Ovary (tissue), 10 donors: ENCODE measurements at places on chromosomes 7 and 10.

- DNase-seq = peak; percentile 71
These were observed 33.6 kb downstream of the VSTM4 start for GRCh38 chr10:49081547-49082275.

GRCh38 chr7:20165146-20165510, 52.1 kb downstream of the MACC1 start:
- DNase-seq = no peak

DNA sequence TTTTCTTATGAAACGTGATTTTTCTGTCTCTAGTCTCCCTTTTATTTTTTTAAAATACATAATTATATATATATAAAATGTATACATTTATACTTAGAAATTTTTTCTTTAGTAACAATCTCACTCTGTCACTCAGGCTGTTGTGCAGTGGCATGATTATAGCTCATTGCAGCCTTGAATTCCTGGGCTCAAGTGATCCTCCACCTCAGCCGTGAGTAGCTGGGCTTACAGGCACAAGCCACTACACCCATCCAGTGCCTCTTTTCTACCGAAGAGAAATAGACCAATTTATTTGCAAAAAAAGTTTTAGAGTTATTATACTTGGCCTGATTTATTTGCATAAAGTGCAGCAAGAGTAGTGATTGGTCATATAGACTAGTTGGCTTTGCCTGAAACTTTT, 72.2 kb downstream of the MAPK8 start:
- no peak for DNase-seq

DNA sequence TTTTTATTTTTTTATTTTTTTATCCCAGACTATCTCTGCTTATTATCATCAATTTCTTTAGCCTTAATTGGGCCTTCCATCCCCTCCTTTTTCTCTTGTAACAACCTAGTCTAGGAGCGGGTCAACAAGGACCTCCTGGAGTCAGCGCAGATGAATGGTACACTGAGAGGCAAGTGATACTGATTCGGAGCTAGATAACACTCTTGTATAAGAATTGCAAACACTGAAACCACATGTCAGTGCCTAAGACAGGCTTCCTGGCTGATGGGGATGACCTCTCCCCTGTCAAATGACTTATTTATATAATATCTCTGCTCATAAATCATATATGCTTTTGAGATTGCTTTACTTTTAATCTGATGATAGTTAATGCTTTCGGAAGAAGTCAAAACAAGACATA, 22.7 kb downstream of the BPGM start:
- no peak for DNase-seq

DNA sequence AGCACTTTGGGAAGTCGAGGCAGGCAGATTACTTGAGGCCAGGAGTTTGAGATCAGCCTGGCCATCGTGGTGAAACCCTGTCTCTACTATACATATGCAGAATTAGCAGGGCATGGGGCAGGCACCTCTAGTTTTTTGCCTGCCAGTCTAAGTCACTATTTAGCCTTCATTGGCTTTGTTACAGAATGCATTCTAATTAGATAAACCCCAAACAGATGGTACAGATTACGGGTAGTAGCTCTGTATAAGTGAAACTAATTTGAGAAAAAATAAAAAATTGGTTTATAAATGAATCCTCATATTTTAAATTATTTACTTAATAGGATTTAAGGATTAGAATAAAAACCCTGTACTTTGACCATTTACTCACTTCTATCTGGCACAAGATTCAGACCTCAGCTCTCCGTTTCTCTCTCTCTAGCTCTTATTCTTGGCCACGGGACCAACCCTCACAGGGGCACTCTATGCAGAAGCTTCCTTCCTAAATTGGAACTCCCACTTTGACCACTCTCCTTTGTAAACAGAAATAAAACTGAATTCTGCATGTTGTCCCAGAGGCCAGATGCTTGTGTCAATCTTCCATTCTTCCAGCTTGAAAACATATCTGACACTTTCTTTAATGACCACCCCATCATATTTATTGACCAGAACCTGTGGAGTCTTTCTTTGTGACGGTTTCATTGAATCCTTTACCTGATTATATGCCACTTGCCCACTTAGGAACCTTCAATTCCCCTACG, 26.8 kb downstream of the BET1 start:
- no peak for DNase-seq

GRCh38 chr10:130301021-130301892, 165.1 kb downstream of the GLRX3 start:
- DNase-seq = peak; percentile 42

- DNase-seq = no peak
These were observed 29.4 kb downstream of the LUC7L2 start for GRCh38 chr7:139389091-139389490.

DNA sequence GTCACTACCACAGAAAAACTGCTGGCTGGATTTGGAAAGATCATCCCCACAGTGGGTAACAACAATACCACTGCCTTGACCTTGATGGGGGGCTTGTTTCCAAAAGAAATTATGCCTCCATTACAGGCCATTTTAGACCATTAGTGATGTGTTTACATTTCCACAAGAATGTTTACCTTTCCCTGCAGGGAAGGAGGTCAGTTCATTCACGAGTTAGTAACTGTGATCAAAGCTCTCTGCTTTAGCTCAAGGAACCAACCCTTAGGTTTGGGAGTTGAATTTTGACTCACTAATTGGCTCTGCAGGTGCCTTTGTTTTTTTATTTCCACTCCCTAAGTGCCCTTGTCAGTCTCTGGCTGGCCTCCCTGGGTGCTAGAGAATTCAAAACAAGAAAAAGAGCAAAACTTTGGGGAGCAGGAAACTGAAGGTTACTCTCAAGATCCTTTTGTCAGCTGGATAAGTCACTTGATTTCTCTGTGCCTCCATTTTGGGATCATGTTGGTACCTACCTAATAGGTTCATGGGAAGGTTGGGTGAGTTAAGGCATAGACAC, 41.1 kb upstream of the NUPR2 start:
- DNase-seq = no peak

GRCh38 chr7:18552316-18552916, 56.9 kb downstream of the HDAC9 start:
- DNase-seq = no peak

DNA sequence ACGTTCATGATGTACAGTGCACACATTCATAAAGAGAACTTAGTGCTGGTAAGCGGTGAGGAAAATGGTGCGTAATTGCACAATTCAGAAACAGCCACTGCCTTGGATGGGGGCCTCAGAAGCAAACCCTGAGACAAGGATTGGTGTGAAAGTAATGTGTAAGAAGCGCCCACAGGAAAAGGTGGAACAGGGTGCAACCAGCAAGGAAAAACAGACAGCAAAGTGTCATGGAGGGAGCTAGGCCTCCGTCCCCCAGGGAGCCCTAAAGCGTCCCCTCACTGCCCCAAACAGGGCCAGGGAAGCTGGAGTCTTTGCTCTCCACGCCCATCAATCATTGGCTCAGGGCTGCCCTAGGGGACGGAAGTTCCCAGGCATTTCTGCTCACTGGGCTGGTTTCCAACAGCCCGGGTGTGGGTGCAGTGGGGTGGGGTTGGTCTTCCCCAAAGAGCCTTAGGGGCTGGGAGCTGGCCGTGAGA, 9.6 kb upstream of the C10orf105 start:
- no peak for DNase-seq

- DNase-seq = no peak
These were observed 332.0 kb upstream of the FZD1 start for GRCh38 chr7:90931986-90932916.

DNA sequence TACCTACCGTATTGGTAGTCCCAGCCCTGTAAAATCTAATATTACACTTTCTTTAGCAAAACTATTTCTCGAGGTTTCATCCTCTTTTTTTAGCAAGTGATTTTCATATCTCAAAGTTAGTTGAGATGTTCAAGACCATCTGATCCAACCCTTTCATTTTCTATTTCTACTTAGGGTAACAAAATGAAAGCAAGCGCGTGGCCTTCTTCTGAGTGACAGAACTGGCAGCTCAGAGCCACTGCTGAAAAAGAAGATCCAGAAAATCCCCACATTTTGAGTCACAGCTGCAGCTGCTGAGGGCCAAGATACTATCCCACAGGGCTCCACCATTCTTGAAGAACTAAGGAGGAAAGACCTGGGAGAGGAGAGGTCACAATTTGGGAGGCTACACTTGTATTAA, 24.8 kb upstream of the ZNF800 start:
- DNase-seq = no peak

GRCh38 chr10:132754071-132754470, 31.9 kb downstream of the NKX6-2 start:
- DNase-seq = no peak

- no peak for DNase-seq
These were observed 69.1 kb upstream of the PDSS1 start for GRCh38 chr10:26628395-26628794.

- peak; percentile 77 for DNase-seq
These were observed 4.9 kb upstream of the SLC29A3 start for GRCh38 chr10:71314028-71314693.

DNA sequence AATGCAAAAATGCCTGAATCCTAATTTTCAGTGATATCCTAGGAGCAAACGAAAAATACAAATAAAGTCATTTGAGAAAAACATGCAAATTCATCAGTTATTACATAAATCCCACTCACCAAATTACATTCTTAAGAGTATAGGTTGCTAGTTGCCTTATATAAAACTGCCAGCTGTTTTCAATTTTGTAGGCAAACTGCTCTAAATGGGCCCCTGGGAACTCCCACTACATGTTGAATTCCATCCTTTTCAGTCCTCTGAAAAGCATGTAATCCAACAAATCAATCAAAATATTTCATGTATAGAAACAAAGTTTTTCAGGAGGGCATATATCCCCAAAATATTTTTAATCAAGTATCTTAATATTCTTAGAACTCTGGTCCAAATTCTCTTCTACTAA, 2.1 kb upstream of the JMJD1C start:
- no peak for DNase-seq

GRCh38 chr7:155458111-155458877, at the start of gene EN2:
Gene EN2, plus strand, starts transcription at chr7:155458129. Its CDS starts 249 bp downstream, at chr7:155458378.
- DNase-seq = peak; percentile 58

DNA sequence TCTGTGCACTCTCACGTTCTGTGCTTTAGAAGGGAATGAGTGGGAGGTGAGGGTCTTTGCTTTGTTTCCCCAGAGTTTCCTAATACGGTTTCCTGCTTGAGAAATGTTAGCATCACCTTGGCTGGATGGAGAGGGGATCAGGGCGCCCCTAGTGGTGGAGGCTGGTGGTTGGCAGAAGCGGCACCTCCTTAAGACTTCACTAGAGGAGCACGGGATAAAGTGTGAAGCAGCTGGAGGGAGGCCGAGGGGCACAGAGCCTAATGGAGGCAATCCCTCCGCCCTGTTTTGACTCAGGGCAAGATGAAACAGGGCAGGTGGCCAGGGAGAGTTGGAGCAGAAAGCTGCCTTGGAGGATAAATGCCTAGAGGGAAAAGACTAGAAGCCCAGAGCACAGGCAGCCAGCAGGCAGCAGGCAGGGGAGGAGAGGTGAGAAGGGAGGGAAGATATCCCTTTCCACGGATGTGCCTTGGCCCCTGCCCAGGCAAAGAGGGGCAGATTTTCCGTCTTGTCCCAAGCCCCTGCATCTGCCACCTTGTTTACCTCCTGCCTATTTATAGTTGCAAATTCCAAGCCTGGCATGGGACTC, 56.0 kb upstream of the BTRC start:
- DNase-seq = peak; percentile 56

DNA sequence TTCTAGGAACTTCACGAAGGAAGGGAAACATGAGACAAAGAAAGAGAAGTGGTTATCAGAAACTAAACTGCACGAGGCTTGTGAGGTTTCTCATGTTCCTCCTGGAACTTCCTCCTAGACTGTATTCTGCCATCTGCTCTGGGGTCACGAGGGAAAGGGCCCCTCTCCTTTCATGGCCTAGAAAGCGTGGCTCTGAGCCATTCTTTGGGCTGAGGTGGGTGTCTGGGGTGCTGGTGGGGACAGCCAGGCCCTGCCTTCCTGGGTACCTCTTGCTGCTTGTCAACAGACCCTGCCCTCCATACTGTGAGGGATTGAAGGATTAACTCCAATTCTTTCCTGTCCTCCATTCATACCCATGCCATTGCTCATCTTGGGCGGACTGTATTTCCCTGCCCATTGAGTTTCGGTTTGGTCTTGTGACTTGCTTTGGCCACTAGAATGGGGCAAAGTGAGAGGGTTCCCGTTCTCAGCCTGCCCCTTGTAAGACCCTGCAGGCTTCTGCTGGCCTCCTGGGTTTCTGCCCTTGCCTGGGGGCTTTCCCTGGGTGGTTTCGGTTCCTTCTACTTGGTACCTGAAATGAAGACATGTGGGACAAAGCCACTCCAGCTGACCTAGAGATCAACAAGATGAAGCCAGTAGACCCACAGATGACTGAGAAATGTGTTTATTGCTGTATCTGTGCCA, 14.9 kb upstream of the GIMAP8 start:
- no peak for DNase-seq

DNA sequence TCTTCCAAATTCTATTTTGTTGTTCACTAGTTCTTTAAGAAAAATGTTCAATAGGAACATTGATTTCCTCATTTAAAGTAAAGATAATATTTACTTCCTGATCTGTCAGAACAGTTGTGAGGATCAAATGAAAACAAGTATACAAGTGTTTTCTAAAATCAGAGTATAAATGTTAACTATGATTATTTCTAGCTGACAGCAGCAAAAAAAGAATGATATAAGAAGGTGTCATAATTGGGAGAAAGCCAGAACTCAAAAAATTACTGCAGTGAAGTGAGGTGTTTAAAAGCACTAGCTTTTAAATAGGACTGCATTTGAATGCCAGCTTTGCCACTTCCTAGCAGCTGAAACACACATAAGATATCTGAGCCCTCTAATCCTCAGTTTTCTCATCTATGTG, 283.3 kb downstream of the RNLS start:
- DNase-seq = no peak

- no peak for DNase-seq
These were observed 180.5 kb upstream of the ASAH2 start for GRCh38 chr10:50431791-50432190.

DNA sequence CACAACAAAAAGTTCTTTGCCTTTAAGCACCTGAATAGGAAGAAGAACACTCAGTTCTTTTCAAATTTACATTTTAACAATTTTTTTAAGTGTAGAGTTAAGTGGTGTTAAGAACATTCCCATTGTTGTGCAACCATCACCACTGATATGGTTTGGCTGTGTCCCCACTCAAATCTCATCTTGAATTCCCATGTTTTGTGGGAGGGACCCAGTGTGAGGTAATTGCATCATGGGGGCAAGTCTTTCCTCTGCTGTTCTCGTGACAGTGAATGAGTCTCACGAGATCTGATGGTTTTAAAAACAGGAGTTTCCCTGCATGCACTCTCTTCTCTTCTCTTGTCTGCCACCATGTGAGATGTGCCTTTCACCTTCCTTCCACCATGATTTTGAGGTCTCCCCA, 155.7 kb downstream of the PLXNA4 start:
- no peak for DNase-seq
